Urinary bladder (tissue), 4 donors: ENCODE measurements at places on chromosomes 13 and 19. TPM values are rescaled to one million over a fixed set of nuclear protein-coding genes. Genes with fewer than 3 reads are reported as not detected.

FREM2 gene
- 21.5 TPM for total RNA-seq

SLC25A41 gene
- total RNA-seq: not detected

ZNF135 gene
- 12.6 TPM for total RNA-seq

ZNF816 gene
- 27.4 TPM for total RNA-seq

CPB2 gene
- not detected for total RNA-seq

TIMM44 gene
- 31.2 TPM for total RNA-seq

NPAS1 gene
- 0.16 TPM for total RNA-seq

AP1M2 gene
- total RNA-seq: 9.4 TPM

SIGLEC12 gene
- 0.11 TPM for total RNA-seq

ARRDC5 gene
- total RNA-seq: 0.26 TPM

GRCh38 chr19:33441277-33441699 is 67.8 kb downstream of the CEBPG start:
- no peak for DNase-seq

DNA sequence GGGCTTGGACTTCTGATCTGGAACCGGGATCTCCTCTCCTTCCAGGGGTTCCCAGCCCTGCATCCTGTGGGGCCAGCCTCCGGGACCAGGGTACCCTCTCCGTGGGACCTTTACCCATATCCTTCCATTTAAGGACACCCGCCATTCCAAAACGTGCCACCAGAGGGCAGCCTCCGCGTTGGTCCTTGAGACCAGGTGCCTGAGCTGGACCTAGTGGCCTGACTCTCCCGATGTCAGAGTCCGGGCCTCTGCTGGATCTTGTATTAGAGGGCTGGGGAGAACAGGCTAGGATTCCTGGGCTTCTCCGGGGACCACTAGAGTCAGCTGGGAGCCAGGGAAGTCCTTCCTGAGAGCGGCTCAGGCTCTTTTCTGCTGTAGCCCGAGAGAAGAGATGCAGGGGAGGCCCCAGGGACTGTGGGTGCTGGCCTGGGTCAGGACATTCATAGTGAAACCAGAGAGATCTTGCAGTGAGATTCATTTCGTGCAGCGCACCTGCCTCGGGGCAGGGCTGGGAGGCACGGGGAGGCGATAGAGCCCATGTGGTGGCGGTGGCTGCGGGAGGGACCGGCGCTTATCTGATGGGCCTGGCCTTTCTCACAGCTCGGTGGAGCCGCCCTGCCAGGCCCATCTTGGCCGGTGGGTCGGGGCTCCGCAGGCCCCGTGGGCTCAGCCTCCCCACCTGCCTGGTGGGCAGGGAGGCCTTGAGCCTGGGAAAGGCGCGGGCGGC is 9.8 kb upstream of the SLC7A10 start:
- DNase-seq: peak; percentile 21

- DNase-seq: no peak
These were observed 202.2 kb upstream of the STARD13 start for GRCh38 chr13:33487575-33488243.

DNA sequence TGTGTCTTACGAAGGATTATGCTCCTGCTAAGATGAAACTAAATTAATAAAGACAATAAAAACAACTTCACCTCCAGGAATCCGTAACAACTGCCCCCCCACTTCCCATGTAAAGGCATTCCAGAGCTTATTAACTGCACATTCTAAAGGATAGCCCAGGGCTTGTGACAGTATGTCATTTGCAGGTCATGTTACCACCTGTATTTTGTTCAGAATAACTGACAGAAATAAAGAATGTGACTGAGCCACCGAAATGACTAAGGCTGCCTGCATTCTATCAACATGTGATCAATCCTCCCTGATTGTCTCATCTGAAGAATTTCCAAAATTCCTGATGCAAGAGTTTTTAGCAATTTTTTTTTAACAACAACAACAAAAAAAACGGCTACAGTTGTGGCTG is 117.2 kb downstream of the MIPEP start:
- DNase-seq: no peak

DNA sequence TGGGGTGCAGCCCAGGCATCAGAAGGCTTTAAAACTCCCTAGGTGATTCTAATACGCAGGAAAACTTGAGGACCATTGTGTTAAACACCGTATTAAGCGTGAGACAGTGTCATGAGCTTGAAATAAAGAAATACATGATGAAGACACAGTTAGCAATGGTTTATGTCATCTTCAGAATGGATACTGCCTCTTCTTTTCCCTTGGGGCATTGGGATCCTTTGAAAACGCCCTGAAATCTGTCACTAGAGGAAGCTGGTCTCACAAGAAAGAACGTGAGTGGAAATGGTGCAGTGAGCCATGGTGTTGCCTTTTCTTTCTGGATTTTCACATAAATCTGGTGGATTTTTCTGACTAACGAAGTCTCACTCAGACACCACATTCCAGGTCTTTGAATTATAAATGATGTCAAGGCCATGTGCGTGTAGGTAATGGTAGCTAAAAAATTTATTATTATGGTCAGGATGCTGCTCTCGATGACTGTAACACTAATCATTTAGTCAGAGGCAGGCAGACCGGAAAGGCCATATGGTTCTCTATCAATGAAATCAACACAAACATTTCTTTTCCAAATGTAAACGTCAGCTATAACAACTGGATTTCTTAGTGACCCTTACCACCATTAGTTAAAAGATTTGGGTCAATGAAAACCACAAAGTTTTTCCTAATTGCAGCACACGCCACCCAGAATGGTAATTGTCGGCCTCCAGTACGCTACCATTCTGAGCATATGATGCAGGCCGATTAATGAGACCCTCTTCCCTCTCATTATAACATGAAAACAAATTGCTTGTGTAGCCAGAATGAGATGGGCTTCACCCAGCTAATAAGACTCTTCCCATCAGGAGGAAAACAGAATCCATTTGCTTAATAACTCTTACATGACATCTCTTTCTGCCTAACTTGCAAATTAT is 105.6 kb downstream of the SLC7A1 start:
- DNase-seq: no peak

DNA sequence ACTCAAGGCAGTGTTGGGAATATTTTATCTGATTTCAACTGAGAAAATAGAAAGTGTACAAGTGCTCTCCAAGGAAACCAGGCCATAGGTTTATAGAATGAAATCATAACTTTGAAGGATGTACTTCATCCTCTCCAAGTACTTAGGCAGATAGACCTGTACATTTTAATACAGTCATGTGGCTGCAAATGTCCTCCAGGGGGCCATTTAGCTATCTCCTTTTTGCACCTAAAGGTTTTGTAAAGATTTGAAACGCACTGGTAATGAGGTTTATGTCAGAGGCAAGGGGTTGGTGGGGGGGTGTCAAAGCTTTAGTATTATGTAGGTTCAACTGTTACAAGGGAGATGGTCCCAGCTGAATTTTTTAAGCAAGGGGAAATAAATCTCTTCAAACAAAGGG is 364.4 kb downstream of the DCT start:
- DNase-seq: no peak

GRCh38 chr13:38463048-38463447 is 113.4 kb downstream of the UFM1 start:
- no peak for DNase-seq

- no peak for DNase-seq
These were observed 5.2 kb downstream of the NXNL1 start for GRCh38 chr19:17455308-17456123.

DNA sequence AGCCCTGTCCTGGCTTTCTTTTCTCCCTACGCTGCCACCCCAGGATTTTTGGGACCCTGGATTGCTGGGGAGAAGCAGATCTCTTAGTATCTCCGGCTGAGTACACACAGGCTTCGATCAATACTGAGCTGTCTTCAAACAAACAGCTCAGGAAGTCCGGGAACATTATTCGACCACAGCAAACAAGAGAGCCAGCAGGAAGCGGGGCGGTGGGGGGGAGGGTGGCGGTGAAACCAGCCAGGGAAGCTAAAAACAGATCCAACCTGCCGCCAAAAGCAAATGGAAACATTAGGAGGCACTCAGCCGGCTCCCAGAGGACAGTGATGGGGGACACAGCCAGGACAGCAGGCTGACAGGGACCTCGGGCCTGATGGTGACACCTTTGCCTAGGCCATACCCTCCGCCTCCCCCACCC is 12.2 kb upstream of the BCAM start:
- DNase-seq: no peak

DNA sequence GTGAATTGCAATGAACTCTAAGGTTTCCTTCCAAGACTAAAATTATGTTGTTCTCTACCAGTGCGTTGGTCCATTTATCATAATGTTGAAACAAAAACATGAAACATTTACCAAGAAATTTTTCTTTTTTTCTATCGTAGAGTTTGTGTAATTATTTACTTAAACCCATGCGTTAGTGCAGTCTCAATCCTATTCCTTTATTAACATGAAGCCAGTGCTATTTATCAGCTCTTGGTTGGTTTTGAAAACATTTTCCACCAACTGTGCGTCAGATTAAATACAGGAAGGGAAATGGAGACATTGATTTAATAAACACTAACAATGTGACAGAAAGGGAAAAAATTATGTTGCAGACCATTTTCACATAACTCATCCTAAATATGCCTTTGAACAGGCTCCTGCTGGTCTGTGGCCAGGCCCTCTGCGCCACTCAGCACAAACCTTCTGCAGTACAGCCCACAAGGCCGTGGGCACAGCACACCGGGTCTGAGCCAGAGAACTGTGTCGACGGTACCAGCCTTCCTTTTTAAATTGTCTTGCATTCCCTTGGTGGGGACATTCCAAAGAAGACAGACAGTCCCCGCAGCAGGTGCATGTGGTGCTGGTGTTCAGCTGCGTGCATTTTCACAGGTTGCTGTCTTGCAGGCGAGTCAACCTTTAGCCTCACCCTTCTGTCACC is 135.8 kb downstream of the SHISA2 start:
- DNase-seq: no peak

DNA sequence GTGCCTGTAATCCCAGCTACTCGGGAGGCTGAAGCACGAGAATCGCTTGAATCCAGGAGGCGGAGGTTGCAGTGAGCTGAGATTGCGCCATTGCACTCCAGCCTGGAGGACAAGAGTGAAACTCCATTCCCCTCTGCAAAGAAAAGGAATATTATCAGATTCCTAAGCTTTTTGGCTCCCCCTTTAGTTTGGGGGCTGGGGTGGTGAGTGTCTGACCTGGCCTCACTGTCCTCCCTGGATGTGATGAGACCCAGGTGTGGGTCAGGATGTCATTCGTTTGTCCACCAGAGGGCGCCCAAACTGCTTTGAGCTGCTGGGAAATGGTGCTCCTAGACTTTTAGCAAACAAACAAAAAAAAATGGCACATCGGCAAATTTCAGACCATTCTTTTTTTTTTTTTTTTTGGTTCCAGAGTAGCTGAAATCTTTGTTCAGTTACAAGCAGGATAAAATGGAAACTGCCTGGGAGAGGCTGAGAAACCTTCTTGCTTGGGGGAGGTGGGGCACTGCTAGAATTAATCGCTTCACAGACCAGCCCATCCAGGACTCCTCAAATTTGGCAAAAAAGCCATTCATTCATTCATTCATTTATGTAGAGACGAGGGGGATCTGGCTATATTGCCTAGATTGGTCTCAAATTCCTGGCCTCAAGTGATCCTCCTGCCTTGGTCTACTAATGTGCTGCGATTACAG is 29.4 kb downstream of the SPC24 start:
- DNase-seq: no peak

GRCh38 chr13:82688400-82688994 is 1193.8 kb downstream of the SLITRK1 start:
- no peak for DNase-seq

GRCh38 chr19:16628984-16629691 is 1.1 kb upstream of the MED26 start:
- DNase-seq: no peak

DNA sequence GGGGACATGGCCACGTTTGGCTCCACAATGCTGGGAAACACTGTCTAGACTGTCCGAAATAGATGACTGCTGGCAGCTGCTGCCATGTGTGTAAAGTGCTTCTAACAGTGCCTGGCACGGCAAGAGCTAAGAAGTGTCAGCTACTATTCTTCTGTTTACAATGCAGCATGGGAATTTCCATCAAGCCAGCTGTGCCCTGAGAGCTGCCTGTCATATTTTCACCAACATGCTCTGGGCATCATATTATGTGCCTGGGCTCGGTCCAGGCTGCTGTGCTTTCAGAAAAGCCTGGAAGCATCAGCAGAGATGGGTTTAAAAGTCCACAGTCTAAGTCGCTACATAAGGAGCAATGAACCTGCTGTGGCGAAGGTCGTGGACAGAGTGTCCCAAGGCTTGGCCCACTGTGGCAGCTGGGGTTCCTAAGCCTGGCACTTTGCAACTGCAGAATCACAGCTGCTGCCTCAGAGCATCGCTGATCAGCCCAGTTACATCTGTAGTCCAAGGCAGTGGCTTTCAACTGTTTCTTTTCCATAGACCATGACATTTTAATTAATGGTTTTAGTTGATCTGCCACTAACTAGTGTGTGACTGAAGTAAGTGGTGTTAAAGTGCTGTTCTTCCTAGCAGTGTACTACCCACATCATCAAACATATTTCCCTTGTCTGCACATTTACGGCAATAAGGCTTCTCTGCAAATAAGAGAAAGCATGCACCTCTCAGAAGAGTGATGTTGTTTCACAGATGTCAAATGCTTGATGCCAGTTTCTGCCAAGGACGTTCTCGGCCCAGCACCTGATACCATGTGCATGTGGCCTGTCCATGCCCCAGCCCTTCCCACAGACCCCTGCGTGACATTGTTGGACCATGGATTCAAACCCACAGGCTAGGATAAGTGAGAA is 95.7 kb upstream of the C1QTNF9B start:
- no peak for DNase-seq

DNA sequence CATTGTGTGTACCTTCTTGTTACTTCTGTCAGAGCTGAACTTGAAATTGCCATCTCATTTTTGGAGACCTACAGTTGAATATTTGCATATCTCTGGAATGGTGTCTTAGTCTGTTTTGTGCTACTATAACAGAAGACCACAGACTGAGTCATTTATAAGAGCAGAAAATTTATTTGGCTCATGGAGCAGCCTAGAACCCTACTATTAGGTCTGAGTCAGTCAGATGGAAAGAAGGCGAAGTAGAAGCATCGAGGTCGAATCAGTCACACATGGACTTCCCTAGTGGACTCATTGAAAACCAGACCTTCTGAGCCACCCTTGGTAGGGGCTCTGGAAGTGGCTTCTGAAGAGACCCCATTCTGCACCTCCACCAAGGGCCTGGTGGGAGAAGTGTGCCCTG is 33.9 kb upstream of the TPT1 start:
- DNase-seq: no peak

DNA sequence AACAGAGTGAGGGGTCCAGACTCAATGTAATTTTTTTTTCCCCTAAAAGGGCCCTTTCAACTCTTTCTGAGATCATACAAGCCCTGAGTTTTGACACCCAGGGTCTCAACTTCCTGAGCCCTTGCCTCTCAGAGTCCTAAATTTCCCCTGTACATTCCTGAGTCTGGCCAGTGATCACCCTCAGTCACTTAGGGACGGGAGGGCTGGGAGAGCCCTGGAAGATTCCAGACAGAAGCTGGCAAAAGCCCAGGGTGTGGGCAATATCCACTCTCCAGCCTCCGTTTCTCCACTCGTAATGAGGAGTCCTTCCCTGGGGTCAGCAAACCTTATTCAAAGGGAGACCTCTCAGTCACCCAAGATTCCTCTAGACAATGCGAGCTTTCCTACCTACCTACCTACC is 1.6 kb downstream of the PPP1R13L start:
- DNase-seq: no peak

GRCh38 chr13:34738254-34738992 is 203.6 kb upstream of the NBEA start:
- no peak for DNase-seq

- no peak for DNase-seq
These were observed 191.5 kb upstream of the KL start for GRCh38 chr13:32824675-32825074.

GRCh38 chr19:51292971-51293370 is 18.5 kb upstream of the IGLON5 start:
- no peak for DNase-seq
